Heart left ventricle (tissue), 16 donors: ENCODE measurements at places on chromosomes 11 and 22. TPM values are rescaled to one million over a fixed set of nuclear protein-coding genes. Genes with fewer than 3 reads are reported as not detected.

DNA sequence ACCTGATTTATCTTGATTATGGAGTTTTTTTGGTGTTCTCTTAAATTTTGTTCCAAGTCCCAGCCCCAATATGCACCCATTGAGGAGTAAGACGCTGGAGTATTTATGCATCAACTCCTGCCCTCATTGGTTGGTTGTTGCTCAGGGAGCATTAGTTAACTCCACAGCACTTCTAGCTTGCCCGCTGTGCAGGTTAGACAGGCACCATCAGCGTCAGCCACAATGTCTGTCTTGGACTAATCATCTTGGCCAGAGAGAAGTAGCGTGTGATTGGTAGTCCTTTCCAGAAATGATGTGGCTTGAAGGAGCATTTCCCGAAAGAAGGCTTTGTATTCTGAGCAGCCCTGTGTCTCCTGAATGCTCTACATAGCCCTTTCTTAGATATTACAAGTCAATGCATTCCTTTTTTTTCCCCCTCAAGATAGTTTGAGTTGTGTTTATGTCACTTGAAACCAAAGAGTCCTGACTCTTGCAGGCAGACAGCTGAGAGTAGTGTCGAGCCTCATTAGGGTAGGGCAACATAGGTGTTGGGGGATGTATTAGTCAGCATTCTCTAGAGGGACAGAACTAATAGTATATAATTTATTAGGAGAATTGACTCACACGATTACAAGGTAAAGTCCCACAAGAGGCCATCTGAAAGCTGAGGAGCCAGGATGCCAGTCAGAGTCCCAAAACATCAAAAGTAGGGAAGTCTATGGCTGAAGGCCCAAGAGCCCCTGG lies 94.6 kb upstream of the RCN1 start:
- H3K27me3 ChIP-seq, result peaks cover 40% of the 10 kb centered on the region
- no peaks in the 10 kb centered on the region for H3K4me1 ChIP-seq
- H3K27ac ChIP-seq, result no peak overlapping the region
- no peaks in the 10 kb centered on the region for H3K36me3 ChIP-seq
- H3K4me3 ChIP-seq, result no peak overlapping the region

GRCh38 chr11:73528483-73529203 lies 69.3 kb downstream of the FAM168A start:
- no peaks in the 10 kb centered on the region for H3K36me3 ChIP-seq
- no peak for DNase-seq
- peak overlapping the region; percentile 25 for H3K4me3 ChIP-seq

GRCh38 chr11:93623179-93623578 lies 38.3 kb upstream of the CEP295 start:
- no peak for DNase-seq
- H3K36me3 ChIP-seq, result no peaks in the 10 kb centered on the region
- H3K4me3 ChIP-seq, result no peak overlapping the region
- H3K27ac ChIP-seq, result no peak overlapping the region
- H3K4me1 ChIP-seq, result no peaks in the 10 kb centered on the region
- H3K27me3 ChIP-seq, result no peaks in the 10 kb centered on the region

- no peak overlapping the region for H3K27ac ChIP-seq
- no peak overlapping the region for H3K4me3 ChIP-seq
- no peaks in the 10 kb centered on the region for H3K36me3 ChIP-seq
- no peaks in the 10 kb centered on the region for H3K27me3 ChIP-seq
Measured at GRCh38 chr22:20853236-20853660, 5.4 kb downstream of the PI4KA start.

- H3K36me3 ChIP-seq, result no peaks in the 10 kb centered on the region
- no peak overlapping the region for H3K4me3 ChIP-seq
- no peak overlapping the region for H3K27ac ChIP-seq
- no peaks in the 10 kb centered on the region for H3K27me3 ChIP-seq
Measured at GRCh38 chr11:119471329-119471728, 48.4 kb upstream of the THY1 start.

DNA sequence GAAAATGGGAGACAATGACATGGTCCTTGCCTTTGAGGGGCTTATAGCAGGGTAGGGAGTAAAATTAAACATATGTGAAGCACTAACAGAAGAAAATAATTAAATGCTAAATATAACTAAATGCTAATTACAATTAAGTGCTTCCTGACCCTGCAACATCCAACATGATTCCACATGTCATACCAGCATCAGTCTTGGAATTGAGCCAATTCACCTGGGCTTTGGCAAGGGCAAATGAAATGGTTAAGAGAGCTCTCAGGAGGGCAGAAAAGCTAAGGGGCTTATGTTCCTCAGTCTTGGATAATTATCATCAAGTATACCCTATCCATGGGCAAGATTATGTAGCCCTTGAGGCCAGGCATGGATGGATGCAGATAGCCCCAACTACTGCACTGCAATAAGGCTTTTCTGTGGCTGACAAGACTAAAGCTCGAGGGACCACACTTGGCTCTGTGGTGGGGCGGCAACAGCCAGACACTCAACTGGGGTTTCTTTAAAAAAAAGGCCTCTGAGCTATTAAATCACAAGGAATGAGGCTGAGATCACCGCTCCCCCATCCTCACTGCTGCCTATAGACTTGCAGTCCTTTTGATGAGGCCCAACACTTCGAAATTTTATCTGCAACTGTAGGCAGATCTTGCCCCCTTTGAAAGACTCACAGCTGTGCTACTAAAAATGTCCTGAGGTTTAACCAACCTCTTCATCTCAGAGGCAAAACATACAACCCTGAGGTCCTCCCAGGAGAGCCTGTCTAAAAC lies 39.0 kb downstream of the IL18BP start:
- no peak overlapping the region for H3K4me3 ChIP-seq
- DNase-seq, result peak; percentile 43
- peak overlapping the region; percentile 95 for H3K27ac ChIP-seq
- H3K36me3 ChIP-seq, result peaks cover 31% of the 10 kb centered on the region

GRCh38 chr22:27318516-27318915 lies 483.0 kb downstream of the MN1 start:
- no peak overlapping the region for H3K27ac ChIP-seq
- peaks cover 7% of the 10 kb centered on the region for H3K27me3 ChIP-seq

DNA sequence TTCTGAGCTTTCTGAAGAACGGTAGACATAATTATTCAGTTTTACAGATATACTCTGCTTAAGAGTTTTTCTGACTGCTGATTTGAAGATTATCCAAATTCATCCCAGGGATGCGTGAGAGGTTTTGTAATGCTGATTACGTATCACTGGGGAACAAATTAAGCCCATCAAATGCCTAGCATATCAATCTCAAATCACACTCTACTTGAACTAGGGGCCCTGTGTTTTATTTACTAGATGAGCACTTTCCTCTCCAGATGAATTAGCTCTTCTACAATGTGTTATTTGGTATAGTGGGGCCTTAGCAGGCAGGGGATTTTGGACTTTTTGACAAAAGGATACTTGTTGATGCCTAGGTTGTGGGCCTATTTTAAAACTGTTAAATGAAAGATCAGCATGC lies 177.9 kb downstream of the JRKL start:
- no peaks in the 10 kb centered on the region for H3K4me1 ChIP-seq
- no peak overlapping the region for H3K27ac ChIP-seq
- no peaks in the 10 kb centered on the region for H3K36me3 ChIP-seq
- peak overlapping the region; percentile 26 for H3K4me3 ChIP-seq
- DNase-seq, result no peak

DNA sequence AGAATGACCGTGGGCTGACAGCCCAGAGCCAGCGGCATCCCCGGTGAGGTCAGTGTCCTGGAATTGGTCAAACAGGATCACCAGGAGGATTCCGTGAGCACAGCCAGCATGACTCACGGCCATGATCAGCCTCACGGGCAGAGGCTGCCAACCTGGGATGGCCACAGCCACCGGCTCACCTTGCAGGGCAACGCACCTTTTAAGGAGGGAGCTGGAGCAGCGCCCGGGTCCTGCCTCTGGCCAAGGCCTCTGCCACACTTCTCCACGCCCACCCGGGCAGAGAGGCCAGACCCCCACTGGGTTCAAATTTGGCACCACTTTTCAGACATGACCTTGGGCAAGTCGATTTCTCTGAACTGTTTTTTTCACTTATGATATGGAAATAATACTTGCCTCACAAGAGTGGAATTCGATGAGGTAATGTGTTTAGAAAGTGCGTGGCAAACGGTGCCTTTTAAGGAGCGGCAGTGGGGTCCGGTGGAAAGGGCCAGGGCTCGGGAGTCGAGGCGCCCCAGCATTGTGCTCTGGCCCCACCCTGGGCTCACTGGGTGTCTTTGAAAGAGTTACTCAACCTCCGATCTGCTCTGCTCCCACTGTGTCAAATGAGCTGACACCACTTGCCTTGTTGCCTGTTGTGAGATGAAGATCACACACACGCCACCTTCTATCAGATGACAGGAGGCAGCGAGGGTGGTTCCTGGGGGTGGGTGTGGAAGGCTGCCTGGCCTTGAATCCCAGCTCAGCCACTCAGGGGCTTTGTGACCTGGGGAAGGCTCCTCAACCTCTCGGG lies 16.0 kb downstream of the TXN2 start:
- H3K27me3 ChIP-seq, result no peaks in the 10 kb centered on the region
- no peak overlapping the region for H3K4me3 ChIP-seq
- no peaks in the 10 kb centered on the region for H3K36me3 ChIP-seq
- DNase-seq, result peak; percentile 93
- peak overlapping the region; percentile 94 for H3K27ac ChIP-seq

- no peaks in the 10 kb centered on the region for H3K4me1 ChIP-seq
- no peaks in the 10 kb centered on the region for H3K36me3 ChIP-seq
- H3K27me3 ChIP-seq, result no peaks in the 10 kb centered on the region
- DNase-seq, result no peak
Measured at GRCh38 chr11:8221046-8221723, 42.5 kb downstream of the LMO1 start.

DNA sequence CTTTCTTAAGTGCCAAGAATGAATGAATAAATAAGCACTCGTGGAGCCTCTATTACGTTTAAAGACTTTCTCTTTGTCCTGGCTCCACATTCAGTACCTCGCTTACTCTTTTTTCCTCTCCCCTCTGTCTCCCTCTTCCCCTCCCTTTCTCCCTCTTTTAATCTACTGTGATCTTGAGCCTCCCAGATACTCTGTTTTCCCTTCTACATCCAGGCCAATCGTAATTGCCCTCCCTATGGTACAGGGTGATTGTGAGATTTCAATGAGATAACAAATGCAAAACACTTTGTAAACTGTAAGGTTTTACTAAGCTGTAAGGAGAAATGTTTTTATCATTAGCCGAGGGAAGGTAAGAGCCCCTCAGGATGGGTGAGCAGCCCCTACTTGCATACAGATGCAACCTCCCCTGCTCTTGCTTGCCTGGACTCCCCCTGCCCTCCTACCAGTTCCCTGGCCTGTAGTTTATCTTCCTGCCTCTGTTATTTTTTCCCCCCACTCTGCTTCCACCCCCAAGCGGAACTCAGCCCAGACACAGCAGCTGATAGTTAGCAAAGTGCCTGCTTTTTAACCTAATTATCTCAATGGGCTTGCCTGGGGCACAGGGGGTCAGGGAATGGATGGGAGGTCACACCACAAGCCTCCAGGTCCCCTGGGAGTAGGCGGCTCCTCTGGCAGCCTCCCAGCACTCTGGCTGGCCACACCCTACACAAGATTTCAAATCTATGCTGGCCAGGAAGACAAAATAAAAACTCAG lies 76.9 kb upstream of the CADM1 start:
- no peaks in the 10 kb centered on the region for H3K27me3 ChIP-seq
- peaks cover 5% of the 10 kb centered on the region for H3K4me1 ChIP-seq
- peak; percentile 73 for DNase-seq
- H3K27ac ChIP-seq, result no peak overlapping the region
- H3K4me3 ChIP-seq, result no peak overlapping the region

DNA sequence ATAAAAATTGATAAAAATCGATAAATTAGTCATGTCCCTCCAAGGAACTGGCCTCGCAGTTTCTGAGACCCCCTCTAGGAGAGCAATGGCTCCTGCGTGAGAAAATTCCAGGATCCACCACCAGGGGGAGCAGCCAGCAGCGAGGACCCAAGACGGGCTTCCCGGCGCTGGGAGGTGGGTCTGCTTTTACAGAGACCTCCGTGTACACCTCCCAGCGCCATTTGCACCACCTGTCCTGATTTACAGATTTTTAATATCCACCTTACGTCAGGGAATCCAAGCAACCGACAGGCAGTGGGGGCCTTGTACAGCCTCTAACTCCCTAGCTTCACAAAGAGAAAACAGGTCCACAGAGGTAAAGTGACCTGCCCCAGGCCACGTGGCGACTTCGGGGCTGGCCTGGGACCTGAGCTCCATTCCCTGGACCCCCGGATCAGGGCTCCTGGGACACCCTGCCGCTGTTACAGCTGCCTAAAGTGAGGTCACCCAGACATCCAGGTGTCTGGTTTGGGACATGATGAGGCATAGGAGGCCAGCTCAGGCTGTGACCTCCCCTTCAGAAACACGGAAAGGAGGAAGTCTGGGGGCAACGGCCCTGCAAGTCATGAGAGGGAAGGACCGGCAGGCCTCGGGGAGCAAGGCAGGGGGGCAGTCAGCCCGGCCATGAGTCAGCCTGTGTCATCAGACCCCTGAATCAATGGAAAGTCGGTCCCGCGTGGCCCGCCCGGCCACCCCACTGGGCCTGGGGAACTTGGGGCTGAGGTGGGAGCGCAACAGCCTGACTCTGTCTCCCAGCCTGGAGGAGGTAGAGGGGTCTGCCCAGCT lies 3.5 kb downstream of the OSM start:
- no peaks in the 10 kb centered on the region for H3K27me3 ChIP-seq
- no peak overlapping the region for H3K27ac ChIP-seq
- DNase-seq, result peak; percentile 69

DNA sequence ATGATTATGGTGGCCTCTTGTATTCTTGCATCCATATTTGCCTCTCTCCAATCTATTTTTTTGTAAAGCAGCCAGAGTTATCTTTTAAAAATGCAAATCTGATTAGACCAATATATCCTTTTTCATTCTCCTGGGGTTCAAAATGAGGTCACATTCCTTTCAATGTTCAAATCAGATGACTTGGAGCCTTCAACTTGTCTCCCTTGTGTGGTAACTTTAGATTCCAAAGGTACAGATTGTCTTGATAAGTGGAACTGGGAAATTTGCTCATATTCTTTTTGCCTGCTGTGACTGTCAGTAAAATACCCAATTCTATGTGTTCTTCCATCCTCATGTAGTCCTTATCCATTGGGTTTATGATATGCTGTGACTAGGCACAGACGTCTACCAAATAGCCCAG lies 15.1 kb upstream of the CAPRIN1 start:
- no peak overlapping the region for H3K27ac ChIP-seq
- no peaks in the 10 kb centered on the region for H3K27me3 ChIP-seq
- H3K4me3 ChIP-seq, result no peak overlapping the region

- no peak for DNase-seq
- no peak overlapping the region for H3K27ac ChIP-seq
- H3K27me3 ChIP-seq, result no peaks in the 10 kb centered on the region
- H3K4me1 ChIP-seq, result peaks cover 13% of the 10 kb centered on the region
Measured at GRCh38 chr11:12834166-12834565, 159.9 kb downstream of the TEAD1 start.

Gene PANX3
- not detected for polyA plus RNA-seq

Gene MRGPRX4
- not detected for polyA plus RNA-seq

Gene PGA5
- polyA plus RNA-seq, result 0.04 TPM

Gene AQP11
- polyA plus RNA-seq, result 0.72 TPM

Gene RIMBP3B
- not detected for polyA plus RNA-seq

Gene RRP8
- 16.6 TPM for polyA plus RNA-seq

Gene OR4A15
- polyA plus RNA-seq, result not detected

Gene TMPRSS6
- not detected for polyA plus RNA-seq

Gene PRG3
- not detected for polyA plus RNA-seq

Gene CCDC87
- 0.15 TPM for polyA plus RNA-seq

Gene MED15
- polyA plus RNA-seq, result 29.1 TPM

Gene OR8G1
- polyA plus RNA-seq, result not detected

Gene WT1
- 1.2 TPM for polyA plus RNA-seq

Gene TOMM22
- polyA plus RNA-seq, result 45.6 TPM

Gene MS4A3
- polyA plus RNA-seq, result 0.11 TPM

Gene PRRG4
- 0.14 TPM for polyA plus RNA-seq

Gene BRSK2
- polyA plus RNA-seq, result 1.3 TPM
